Activated CD4-positive, alpha-beta memory T cell treated with anti-CD3 and anti-CD28 coated beads, Interleukin-2, amount 10 ng/mL, durations not matched to agents 7 days and 5 days (primary cell): ENCODE measurements at places on chromosomes 16 and 17. TPM values are rescaled to one million over a fixed set of nuclear protein-coding genes. Genes with fewer than 3 reads are reported as not detected.

- H3K27ac ChIP-seq: no peak overlapping the region
- no peak overlapping the region for H3K4me3 ChIP-seq
- H3K4me1 ChIP-seq: no peaks in the 10 kb centered on the region
- H3K36me3 ChIP-seq: no peaks in the 10 kb centered on the region
- no peaks in the 10 kb centered on the region for H3K27me3 ChIP-seq
These were observed 3.7 kb downstream of the C16orf78 start for GRCh38 chr16:49377196-49377755.

Gene KRT28
- total RNA-seq: not detected

DNA sequence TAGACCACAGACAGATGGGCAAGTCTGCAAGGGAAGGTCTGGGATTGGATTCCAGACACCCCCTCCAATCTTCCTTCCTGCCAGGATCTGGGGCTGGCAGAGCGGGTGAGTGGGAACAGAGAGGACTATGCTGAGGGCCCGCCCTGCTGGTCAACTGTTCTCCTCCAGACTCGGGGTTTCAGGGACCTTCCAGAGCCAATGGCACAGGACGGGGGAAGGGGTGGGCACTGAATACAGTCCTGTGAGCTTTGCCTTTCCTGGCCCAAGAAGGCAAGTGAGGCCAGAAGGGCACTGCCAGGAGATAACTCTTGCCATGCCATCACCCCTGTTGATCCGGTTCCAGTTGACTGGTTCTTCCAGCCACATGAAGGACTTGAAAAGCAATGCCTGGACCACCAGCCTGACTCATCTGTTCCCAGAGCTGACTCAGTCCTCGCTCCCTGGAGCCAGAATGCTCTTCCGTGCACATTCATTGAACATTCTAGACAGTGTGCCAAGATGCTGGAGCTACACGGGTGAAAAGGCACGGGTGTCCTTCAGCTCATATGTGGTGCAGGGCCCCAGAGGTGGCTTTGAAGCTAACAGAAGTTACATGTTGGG is 533 bp upstream of the MEFV start:
- no peak for DNase-seq
- no peak overlapping the region for H3K4me3 ChIP-seq
- peaks cover 3% of the 10 kb centered on the region for H3K4me1 ChIP-seq
- H3K27ac ChIP-seq: no peak overlapping the region
- H3K27me3 ChIP-seq: peaks cover 2% of the 10 kb centered on the region

Gene RAP1GAP2
- 36.7 TPM for total RNA-seq

Gene HOXB2
- 20.3 TPM for total RNA-seq

DNA sequence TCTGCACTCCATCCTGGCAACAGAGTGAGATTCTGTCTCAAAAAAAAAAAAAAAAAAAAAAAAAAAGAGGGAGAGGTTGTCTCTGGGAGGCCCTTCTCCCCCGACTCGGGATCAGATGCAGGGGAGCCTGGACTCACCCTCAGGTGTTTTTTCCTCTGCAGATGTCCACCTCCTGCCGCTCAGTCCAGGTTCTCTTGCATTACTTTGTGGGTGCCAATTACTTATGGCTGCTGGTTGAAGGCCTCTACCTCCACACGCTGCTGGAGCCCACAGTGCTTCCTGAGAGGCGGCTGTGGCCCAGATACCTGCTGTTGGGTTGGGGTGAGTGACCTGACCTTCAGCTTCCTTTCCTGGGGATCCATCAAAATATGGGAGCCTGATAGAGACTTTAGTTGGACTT is 34.1 kb downstream of the GLP2R start:
- H3K27me3 ChIP-seq: no peaks in the 10 kb centered on the region
- no peak for DNase-seq
- no peak overlapping the region for H3K4me3 ChIP-seq
- H3K36me3 ChIP-seq: no peaks in the 10 kb centered on the region
- H3K27ac ChIP-seq: no peak overlapping the region

Gene CDH15
- total RNA-seq: not detected

GRCh38 chr17:1091900-1092299 is 87.9 kb downstream of the ABR start:
- no peak overlapping the region for H3K27ac ChIP-seq
- H3K27me3 ChIP-seq: no peaks in the 10 kb centered on the region
- H3K4me1 ChIP-seq: peaks cover 24% of the 10 kb centered on the region
- no peak for DNase-seq

DNA sequence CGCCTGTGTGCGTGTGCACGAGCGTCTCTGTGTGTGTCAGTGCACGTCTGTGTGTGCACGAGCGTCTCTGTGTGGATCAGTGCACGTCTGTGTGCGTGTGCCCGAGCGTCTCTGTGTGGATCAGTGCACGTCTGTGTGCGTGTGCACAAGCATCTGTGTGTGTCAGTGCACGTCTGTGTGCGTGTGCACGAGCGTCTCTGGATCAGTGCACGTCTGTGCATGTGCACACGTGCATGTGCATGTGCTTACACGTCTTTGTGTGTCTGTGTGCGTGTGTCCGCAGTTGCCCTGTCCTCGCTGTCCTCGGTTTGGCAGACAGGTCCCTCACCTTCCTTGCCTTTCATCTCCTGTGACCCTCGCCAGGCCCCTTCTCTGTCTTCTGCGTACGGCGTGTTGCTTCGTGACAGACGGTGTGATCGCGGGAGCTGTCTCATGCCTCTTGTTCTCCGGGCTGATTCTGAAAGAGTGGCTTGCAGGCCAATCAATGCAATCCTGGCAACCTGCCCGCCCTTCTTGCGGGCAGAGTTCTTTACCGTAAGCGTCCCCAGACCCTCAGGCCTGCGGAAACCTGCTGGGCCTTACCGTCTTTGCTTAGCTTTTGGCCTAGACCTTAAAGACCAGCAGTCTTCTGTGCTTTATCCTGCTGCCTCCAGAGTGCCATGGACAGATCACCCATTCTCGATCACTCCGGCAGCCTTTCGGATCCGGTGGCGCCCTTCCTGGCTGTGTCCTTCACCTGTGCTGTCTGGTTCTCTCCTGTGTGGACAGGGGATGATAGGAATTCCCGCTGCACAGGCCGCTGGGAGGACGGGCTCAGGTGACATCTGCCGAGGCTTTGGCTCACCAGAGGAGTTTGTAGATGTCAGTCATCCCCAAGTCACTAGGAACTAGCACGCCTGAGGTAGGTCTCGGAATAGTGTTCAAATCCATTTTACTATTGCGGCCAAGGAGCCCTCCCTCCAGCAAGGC is 18.5 kb downstream of the MLYCD start:
- no peaks in the 10 kb centered on the region for H3K4me1 ChIP-seq
- peaks cover 45% of the 10 kb centered on the region for H3K36me3 ChIP-seq
- H3K27ac ChIP-seq: no peak overlapping the region
- DNase-seq: no peak
- no peak overlapping the region for H3K4me3 ChIP-seq

Gene CA7
- total RNA-seq: not detected

Gene OR4D1
- total RNA-seq: 0.83 TPM
